ENCODE measurements at places on chromosomes 7 and 10. TPM values are rescaled to one million over a fixed set of nuclear protein-coding genes. Genes with fewer than 3 reads are reported as not detected.

- no peak for DNase-seq
Observed at GRCh38 chr7:20647908-20648776, 32.7 kb downstream of the ABCB5 start.

GRCh38 chr10:46552526-46553237 lies 3.8 kb downstream of the GPRIN2 start:
- DNase-seq = peak; percentile 39

GRCh38 chr7:142488842-142489241 lies 231.0 kb upstream of the PRSS58 start:
- DNase-seq = no peak

DNA sequence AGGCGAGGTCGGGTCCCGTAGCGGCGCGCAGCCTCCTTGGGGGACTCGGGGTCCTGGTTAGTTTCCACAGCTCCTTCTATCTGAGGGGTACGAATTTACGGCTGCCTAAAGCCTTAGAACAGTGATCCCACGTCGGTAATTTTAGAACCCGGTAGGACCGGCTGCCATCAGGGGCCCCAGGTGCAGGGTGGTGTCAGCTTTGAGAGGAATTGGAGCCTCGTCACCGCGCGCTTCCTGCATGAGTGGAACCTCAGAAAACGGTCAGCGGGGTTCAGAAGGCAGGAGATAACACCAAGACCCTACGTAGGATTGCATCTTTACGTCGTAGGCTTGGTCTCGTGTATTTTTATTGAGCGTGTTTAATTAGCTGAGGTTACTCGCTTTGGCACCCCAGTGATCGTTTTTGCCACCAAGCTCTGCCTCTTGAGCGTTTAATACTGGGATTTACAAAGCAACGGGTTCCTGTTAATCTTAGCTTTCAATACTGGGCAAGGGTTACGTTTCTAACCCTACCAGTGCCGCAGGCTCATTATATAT lies 443 bp downstream of the RNF32 start:
- DNase-seq = no peak

DNA sequence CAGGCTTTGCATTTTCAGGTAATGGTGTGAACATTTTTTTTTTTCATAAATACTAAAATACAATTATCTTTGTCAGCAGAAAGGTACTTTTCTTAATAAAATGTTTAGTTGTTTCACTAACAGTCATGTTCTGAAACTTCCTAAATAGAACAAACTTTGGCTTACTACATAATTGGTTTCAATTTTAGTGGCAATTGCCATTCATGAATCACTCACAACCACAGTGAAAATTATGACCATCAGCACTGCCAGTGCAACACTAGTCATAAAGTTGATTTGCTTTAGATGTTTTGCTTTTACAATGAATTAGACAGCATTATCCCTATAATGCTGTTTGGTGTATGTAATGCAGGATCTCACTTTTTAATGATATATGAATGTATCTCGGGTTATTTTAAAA lies 297.6 kb upstream of the PLXDC2 start:
- no peak for DNase-seq

GRCh38 chr7:8418629-8419245 lies 14.7 kb upstream of the NXPH1 start:
- no peak for DNase-seq

The ARMC10 gene
- polyA plus RNA-seq = 14.7 TPM

- DNase-seq = no peak
Observed at GRCh38 chr10:47297866-47298540, 2.0 kb upstream of the GDF10 start.

DNA sequence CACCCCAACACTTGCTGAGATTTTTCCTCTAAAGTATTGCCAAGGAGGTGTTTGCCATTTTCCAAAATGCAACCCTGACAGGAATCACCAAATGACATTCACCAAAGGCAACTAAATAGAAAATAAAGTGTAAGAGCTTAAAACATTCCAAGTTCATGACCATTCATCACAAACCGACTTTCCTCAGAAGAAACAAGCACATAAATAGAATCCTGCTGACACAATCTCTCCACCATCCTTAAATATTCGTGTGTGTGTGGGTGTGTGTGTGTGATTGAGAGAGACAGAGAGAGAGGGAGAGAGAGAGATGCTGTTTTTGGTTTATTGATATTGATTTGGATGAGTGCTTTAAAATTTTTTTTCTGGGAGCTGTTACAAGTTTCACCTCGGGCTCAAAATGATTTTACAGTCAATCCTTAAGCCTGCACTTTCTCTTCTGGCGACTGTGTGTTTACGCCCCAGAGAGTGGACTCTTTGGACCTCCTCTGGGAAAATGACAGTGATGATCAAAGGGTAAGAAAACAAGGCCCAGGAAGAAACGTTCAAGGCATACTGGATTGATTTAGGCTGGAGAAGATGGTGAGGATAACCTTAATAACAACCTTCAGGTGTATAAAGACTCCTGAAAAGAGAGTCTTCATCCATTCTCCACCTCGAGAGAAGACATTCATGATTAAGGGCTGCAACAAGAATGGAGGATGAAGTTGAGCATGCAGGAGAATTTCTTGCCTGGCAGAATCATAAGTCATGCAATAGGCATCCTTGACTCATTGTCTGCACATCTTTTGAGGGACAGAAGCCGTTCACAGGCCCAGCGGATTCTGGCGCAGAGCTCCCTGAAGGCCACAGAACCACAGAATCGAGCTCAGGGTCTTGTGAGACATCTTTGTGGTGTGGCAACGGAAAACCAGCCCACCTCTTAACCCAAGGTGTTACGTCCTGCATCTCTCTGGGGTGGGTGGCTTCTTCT lies 104.4 kb upstream of the FGFR2 start:
- DNase-seq = no peak

DNA sequence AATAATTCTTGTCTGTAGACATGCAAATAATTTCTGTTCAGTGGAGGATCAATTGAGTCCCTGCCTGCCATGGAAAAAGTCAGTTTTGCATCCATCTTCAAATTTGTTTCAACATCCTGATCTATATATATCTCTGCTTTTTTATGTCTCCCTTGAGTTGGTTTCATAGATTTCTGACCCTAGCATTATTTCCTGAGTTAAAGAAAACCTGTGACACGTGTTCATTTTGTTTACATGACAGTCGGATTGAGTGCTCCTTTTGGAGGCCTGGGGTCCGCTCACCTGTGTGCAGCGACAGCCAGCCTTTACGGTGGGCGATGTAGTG lies 674 bp downstream of the MRPS24 start:
- DNase-seq = no peak

DNA sequence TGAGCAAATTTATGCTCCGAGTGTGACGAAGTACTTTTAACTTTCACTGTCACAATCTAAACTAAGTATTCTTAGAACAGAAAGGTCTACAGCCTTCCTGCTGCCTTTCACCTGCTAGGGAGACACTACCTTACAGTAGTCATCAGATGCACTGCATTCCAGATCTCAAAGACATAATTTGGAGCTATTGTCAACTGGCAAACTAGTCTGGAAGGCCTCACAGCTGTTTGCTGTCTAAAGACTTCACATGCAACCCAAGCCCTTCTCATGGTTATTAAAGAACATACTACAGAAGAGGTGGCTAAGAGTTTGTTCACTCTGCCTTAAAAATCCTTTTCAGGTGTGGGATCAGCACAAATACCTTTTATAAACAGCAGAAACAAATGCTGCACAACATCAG lies 91.8 kb upstream of the KCNIP2 start:
- no peak for DNase-seq

GRCh38 chr7:303425-303824 lies 13.5 kb downstream of the FOXL3 start:
- no peak for DNase-seq

DNA sequence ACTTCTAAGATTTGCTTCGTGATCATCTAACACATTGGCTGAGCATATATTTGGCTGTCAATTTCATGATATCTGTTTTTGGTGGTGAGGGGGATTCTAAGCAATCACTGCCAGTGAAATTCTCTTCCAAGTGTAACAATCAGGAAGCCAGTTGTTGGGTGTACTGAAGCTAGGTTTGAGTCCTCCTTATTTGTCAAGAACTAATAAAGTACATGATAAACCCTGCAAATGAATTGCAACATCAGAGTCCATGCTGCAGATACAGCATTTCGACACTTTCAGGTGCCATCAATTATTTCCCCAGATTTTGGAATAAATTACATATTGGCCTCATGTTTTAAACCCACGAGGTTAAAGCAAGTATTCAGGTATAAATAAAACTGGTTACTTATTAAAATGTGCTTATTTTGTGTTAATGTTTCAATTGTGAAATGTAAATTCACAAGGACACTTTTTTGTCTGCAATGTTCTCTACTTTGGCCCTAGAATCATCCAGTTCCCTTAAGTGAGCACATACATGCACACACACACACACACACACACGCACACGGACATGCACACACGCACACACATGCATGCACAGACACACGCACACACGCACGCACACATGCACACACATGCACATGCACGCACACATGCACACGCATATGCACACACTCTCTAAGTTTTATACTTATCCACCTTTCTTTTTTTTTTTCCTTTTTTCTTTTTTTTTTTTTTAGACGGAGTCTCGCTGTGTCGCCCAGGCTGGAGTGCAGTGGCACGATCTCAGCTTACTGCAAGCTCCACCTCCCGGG lies 510.2 kb upstream of the KLF6 start:
- no peak for DNase-seq

The CALML5 gene
- polyA plus RNA-seq = not detected

DNA sequence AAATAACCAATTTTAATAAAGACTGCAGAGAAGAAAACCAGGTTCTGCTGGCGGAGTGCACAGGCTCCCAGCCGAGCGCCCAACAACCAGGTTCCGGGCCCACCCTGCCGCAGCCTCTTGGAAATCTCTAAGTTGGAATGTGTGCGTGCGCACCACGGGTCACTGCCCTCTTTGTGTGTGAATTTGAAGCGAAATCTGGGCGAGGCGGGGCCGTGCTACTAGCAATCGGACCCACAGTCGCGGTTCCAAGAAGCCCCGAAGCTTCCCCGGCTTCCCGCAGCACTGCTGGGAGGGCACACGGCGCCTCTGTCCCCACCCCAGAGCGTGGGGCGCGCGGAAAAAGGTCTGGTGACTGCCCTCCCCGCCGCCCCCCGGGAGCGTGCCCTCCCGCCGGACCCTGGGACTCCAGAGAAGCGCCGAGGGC lies 666 bp upstream of the MAP3K8 start:
- peak; percentile 88 for DNase-seq

DNA sequence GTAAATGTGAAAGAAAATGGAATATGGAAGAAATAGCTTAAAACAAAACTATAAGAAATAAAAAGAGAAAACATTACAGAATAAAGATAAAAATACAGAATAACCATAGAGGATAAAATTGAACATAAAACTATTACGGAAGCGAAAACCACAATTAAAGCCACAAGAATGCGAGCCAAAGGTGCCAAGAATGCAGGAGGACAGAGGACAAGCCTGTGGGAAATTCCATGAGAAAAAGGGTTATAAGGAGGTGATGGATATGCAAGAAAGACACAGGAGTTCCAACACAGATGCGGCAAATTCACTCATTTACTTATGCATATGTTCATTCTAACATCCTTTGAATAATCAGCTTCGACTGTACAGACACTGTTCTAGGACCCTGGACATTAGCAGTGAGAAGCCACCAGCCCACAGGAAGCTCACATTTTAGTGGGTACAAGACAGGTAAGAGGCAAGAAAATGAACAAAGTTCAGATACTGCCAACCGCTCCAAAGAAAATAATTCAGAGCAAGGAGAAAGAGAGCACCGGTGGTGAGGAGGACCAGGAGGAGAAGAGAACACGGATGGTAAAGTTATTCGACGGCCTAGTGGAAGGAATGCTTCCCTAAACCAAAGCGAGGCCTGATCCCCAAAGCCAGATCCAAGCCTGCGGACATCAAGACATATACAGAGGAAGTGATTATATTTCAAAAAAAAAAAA lies 213.7 kb upstream of the MGMT start:
- no peak for DNase-seq

The ASZ1 gene
- not detected for polyA plus RNA-seq

DNA sequence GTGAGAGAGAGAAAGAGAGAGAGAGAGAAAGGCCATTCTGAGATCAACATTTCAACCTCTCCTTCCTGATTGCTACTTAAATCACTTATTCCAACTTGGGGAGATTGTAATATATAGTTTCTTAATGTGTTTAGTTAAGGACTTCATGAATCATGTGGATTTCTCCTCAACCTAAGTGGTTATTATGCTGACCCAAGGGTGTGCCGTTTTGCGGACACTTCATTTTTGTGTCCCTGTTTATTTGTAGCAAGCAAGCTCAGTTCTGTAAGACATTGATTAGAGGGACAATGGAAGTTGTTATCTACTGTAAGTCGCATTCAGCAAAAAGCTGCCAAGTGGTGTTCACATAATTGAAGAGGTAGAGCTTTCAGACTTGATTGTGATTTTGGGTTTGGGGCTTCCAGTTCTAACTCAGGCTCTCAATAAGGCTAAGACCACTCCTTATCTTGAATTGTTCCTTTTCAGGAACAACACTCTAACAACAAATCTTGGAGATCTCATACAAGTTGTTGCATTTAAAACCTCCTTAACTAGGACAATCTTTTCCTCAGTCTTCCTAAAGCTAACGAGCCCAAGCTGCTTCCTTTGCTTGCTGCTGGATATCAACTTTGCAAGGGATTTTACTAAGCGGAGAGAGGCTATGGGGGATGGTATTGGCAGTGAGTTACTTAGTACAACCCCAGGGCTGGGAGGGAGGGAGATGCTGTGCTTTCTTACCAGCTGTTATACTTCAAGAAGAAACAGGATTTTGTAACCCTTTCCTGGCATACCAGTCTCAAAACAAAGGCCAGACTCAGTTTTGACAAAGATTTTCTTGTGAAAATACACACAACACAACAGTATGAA lies 19.8 kb upstream of the COL1A2 start:
- peak; percentile 78 for DNase-seq

The NKX2-3 gene
- not detected for polyA plus RNA-seq

The ANLN gene
- 0.77 TPM for polyA plus RNA-seq

The KLHL7 gene
- polyA plus RNA-seq = 61.7 TPM

DNA sequence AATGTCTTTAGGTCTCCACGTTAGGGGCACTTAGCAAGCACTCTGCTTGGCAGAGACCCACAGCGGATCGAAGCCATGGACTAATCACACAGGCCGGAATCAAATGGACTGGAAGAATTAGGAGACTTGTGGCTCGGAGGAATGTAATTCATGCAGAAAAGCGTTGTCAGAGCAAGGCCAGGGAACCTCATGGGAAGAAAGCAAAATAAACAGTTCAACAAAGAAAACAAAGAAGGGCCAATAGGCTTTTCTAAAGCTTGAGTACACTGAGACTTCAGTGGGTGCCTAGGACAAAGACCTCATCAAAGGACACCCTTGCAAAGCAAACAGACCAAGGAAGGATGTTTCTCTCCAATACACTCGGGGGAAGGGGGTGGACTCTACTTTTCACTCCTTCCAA lies 171.1 kb downstream of the GLI3 start:
- DNase-seq = no peak

Data from right cardiac atrium (tissue), 5 donors.